ENCODE measurements at places on chromosomes 4 and X. TPM values are rescaled to one million over a fixed set of nuclear protein-coding genes. Genes with fewer than 3 reads are reported as not detected.

NPNT gene
- total RNA-seq: not detected

PWWP3B gene
- total RNA-seq: not detected

SCRG1 gene
- total RNA-seq: not detected

YY2 gene
- total RNA-seq: not detected

- DNase-seq: no peak
These were observed 390.7 kb downstream of the GBA3 start for GRCh38 chr4:23083391-23083790.

HTN1 gene
- total RNA-seq: not detected

GRCh38 chrX:18672008-18672407 lies at the start of gene RS1:
RS1 (minus strand) TSS chrX:18672108; CDS start chrX:18672068, 40 bp downstream.
- DNase-seq: no peak

GRCh38 chr4:138952411-138952810 lies 63.2 kb upstream of the NOCT start:
- no peak for DNase-seq

- DNase-seq: peak; percentile 48
These were observed 265.9 kb downstream of the ADAMTS3 start for GRCh38 chr4:72302981-72303704.

DNA sequence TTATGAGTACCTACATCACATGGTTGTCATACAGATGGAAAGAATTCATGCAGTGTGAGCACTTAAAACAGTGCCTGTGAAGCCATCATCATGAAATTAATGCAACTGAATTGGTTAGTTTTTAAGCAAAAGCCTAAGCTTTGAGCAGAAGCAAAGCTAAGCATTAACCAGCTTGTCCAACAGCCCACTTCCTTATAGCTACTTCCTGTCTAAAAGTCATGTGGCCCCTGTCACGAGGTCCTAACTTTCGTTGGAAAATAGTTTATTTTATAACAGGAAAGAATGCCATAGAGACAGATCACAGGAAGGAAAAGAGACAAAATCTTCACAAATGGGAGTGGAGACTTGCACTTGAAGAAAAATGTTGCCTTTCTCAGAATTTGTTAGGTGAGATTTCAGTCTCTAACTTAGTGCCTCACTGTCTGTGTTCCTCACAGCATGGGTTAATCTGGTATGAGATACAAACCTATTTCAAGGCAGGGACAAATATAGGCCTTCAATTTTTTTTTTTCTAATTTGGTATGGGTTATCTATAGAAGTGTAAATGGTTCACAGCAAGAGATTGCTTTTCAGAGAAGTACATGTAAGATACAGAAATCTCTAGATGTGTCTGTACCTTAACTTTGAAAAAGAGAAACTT lies 27.7 kb upstream of the VCX start:
- no peak for DNase-seq

CCDC110 gene
- total RNA-seq: 0.98 TPM

DUSP21 gene
- total RNA-seq: not detected

PPEF2 gene
- total RNA-seq: not detected

IL1RAPL1 gene
- not detected for total RNA-seq

DNA sequence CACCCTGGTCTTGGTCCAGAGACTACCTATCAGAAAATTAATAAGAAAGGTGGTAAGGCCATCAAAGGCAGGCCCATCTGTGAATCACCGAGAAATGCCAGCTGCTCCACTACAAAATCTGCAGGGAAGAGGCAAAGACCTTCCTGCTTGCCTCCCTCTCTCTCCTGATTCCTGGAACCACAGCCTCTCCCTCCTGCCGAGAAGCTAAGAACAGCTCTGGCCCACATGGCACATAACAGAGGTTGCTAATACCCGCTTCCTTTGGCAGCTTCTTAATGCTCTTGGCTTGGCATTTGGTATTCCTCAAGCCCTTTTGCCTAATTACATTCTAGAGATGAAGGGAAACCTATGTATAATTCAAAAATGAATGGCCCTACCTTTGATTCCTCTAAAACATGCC lies 32.9 kb downstream of the RAI2 start:
- DNase-seq: peak; percentile 88

DNA sequence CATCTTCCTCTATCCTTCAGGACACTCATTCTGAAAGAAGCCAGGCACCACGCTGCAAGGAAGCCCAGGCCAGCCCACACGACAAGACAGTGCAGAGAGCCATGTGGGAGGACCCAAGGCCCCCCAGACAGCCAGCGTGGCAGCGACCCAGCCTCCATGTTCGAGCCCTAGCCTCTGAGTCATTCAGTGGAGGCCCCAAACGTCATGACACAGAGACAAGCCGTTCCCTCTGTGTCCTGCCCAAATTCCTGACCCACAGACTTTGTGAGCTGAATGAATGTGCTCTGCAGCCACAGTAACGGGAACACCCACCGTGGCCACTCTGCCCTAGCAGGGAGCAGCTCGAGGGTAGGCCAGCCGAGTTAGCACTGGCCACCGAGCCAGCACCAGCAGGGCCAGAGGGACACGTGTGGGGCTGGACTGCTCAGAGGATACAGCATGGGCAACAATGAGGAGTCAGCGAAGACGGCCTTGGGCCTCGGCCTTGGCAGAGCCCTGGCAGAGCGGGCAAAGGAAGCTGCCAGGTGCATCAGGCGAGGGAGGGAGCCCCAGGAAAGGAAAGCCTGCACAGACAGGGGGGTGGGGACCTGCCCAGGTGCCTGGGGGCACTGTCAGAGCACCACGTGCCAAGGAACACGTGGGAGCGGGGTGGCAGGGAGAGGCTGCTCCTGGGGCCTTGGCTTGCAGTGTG lies 8.6 kb downstream of the BLOC1S4 start:
- DNase-seq: peak; percentile 17

DRD5 gene
- not detected for total RNA-seq

- no peak for DNase-seq
These were observed 188.4 kb upstream of the VEGFC start for GRCh38 chr4:176981074-176981473.

DNA sequence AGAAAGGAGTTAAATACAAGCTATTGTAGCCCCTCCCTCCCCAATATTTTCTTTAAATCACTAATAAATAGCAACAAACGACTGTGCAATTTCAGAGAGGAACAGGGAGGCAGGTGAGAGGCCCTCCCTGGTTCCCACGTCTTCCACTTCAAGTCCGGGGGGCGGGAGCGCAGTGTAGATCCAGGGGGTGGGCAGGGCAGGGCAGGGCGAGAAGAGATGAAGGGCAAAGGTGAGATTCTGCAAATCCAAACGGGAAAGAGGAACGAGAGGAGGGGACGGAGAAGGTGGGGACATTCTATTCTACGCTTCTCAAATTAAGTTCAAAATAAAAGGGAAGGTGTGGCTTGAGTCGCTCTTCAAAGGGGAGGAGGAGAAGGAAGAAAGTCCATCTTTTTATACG lies 6.8 kb downstream of the NKX6-1 start:
- DNase-seq: no peak

UGT2B17 gene
- not detected for total RNA-seq

DNA sequence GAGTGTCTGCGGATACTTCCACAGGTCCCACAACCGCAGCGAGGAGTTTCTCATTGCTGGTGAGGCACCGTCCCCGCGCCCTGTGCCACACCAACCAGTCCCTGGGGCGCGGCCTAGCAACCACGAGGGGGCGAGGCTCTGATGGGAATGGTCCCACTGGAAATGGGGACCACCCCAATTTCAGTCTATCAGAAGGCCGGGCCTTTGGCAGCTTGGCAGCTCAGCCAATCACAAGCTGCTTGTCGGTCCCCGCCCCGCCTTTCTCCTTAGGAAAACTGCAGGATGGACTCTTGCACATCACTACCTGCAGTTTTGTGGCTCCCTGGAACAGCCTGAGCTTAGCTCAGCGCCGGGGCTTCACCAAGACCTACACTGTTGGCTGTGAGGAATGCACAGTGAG lies 3.0 kb downstream of the TIMP1 start:
- no peak for DNase-seq

GRCh38 chr4:106806158-106806797 lies 229.8 kb downstream of the DKK2 start:
- DNase-seq: no peak

- DNase-seq: no peak
These were observed 31.1 kb downstream of the MAML3 start for GRCh38 chr4:140122891-140123290.

FAM184B gene
- not detected for total RNA-seq

GRCh38 chr4:181420950-181421349 lies 822.3 kb upstream of the TENM3 start:
- DNase-seq: no peak

GRCh38 chrX:48911412-48912182 lies at the start of gene SLC35A2:
SLC35A2 (minus strand) TSS chrX:48911646; CDS start chrX:48911636, 10 bp downstream.
- DNase-seq: peak; percentile 85

PNMA6F gene
- total RNA-seq: not detected

ADGRG2 gene
- total RNA-seq: not detected

GRCh38 chr4:181684310-181684709 lies 558.9 kb upstream of the TENM3 start:
- no peak for DNase-seq

DNA sequence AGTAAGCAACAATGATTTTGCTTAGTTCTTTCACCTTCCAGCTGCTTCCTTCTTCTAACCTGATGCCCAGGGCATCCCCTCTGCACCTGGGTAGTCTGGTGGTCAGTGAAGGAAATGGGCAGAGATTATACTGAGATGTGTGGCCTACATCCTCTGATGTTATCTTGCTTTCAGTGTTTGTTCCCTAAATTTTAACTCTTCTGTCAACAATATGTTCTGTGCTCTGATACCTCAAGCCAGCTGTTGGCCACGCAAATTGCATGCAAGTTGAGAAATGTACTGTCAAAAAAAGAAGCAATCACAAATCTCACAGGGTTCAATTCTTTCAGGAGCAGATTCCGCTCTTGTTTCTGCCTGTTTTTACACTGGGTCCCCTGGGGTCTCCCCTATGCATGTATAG lies 73.8 kb downstream of the FBXW7 start:
- no peak for DNase-seq

ZNF732 gene
- total RNA-seq: 0.55 TPM

GRCh38 chr4:87240341-87240740 lies 19.9 kb upstream of the KLHL8 start:
- no peak for DNase-seq

GRCh38 chr4:87046121-87046551 lies 111.3 kb downstream of the AFF1 start:
- DNase-seq: no peak
